ENCODE measurements at places on chromosomes 3 and 15. TPM values are rescaled to one million over a fixed set of nuclear protein-coding genes. Genes with fewer than 3 reads are reported as not detected.

GRCh38 chr3:71172189-71172588 is 411.3 kb downstream of the FOXP1 start:
- H3K27me3 ChIP-seq = no peaks in the 10 kb centered on the region
- DNase-seq = no peak
- no peaks in the 10 kb centered on the region for H3K36me3 ChIP-seq
- peaks cover 48% of the 10 kb centered on the region for H3K4me1 ChIP-seq

DNA sequence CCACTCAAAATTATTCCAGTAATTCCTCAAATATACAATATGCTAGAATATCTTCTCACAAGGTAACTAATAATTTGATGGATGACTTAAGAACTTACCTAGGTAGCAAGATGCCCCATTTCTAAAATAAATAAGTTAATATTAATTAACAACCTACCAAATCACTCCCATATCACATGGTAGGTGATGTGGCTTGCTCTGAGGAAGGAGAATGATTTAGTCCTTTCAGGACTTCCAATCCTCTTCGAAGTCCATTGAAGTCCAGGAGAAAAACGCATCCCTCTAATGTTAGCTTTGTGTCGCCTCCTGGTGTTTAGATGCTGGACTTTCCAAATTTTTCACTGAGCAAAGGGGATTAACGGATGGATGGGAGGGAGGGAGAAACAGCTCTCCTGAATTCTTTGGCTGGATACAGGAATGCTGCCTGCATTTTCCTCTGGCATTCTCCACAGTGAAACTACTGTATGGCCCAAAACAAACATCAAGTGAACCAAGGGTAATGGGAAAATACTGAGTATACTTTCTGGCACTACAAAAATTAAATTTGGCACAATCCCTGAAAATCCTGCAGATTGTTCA is 58.6 kb downstream of the PRICKLE2 start:
- H3K4me3 ChIP-seq = no peak overlapping the region
- no peak overlapping the region for H3K27ac ChIP-seq
- DNase-seq = peak; percentile 35
- H3K27me3 ChIP-seq = no peaks in the 10 kb centered on the region
- H3K36me3 ChIP-seq = no peaks in the 10 kb centered on the region

- no peak overlapping the region for H3K27ac ChIP-seq
- H3K27me3 ChIP-seq = peaks cover 9% of the 10 kb centered on the region
- H3K36me3 ChIP-seq = no peaks in the 10 kb centered on the region
- H3K4me3 ChIP-seq = no peak overlapping the region
- no peak for DNase-seq
Measured at GRCh38 chr3:140626856-140627255, 51.0 kb upstream of the TRIM42 start.

- H3K4me3 ChIP-seq = peak overlapping the region; percentile 88
- no peaks in the 10 kb centered on the region for H3K27me3 ChIP-seq
- no peaks in the 10 kb centered on the region for H3K36me3 ChIP-seq
- peak; percentile 75 for DNase-seq
- peaks cover 12% of the 10 kb centered on the region for H3K4me1 ChIP-seq
- H3K27ac ChIP-seq = peak overlapping the region; percentile 88
Measured at GRCh38 chr3:39106281-39106811, 1.1 kb downstream of the GORASP1 start.

DNA sequence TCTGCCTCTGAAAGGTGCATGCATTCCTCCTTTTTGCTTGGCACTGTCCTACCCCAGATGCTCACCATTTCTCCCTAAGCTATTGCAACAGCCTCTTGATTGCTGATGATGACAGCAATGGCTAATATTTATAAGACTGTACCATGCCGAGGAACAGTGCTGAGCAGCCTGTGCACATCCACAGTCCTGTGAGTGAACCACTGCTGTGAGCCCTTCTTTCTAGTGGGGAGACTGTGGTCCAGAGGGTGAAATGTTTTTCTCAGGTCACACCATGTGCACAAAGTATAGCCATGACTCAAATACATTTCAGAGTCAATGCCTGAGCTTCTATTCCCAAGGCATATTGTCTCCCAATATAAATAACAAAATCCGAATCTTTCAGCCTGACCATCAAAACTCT is 231.2 kb upstream of the LRTM1 start:
- H3K27me3 ChIP-seq = no peaks in the 10 kb centered on the region
- DNase-seq = no peak
- H3K27ac ChIP-seq = peak overlapping the region; percentile 98

DNA sequence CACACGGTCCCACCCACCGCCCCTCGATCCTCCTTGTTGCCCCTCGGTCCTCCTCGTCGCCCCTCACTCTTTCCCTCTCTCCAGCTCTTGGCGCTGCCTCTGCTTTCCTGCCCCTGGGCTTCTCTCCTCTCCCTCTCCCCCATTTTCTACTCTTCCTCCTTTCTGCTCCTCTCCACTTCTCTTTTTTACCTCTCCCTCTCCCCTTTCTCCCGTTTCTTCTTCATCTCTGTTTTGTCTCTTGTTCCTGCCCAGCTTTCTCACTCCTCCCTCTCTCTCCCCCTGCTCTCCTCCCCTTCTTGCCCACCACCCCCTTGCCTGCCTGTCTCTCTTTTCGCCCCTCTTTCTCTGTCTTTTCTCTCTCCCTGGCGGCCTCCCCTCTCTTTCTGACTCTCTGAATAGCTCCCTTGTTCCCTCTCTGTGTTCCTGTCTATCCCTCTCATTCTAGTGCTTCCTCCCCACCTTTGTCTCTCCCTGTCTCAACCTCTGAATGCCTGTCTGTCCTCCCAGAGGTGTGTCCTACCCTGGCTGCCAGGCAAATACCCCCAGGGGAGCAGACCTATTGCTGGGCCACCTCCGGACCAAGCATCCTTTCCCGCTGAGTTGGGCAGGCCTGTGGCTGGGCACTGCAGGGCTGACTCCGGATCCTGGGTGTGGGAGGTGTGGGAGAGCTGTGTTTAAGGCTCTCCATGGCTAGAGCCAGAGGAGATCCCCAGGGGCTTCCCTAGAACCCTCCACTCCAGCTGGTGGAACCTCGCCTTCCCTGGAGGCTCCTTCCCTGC is 41.0 kb downstream of the EPHB3 start:
- H3K36me3 ChIP-seq = no peaks in the 10 kb centered on the region
- H3K27me3 ChIP-seq = peaks cover 34% of the 10 kb centered on the region
- no peak for DNase-seq
- no peak overlapping the region for H3K27ac ChIP-seq

DNA sequence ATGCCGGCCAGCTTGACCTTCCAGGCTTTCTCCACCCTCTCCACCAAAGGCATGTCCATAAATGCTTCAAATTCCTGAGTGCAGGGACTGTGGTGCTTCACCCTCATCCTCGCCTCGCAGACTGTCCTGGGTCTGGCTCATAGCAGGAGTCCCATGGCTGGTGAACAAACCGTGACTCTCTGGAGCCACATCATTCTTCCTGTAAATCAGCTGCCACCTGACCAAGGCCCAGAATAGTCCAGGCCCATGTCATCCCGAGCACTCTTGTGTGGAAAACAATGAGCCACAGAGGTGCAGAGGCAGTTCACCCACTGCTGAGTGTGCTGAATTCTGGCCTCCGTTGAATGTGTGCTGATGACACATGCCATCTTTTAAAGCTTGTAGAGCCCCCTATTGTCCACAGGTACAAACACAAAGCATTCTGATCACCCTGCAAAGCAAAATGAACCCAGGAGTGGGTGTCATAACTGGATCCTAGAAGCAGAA is 68.6 kb downstream of the ABHD5 start:
- no peak overlapping the region for H3K4me3 ChIP-seq
- no peaks in the 10 kb centered on the region for H3K36me3 ChIP-seq
- no peaks in the 10 kb centered on the region for H3K27me3 ChIP-seq

DNA sequence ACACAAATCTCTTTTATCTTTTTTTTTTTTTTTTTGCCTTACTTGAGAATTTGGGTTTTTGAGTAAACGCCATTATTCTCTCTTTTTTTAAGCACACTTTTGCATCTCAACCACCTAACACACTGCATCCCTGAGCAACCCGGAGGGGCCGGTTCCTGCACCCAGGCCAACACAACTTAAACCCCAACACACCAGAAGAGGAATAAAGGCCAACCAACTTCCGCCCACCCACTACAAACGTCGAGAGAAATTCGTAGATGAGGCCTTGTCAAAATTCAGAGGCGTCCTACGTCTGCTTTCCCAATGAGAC is 389 bp upstream of the CCNB2 start:
- no peak for DNase-seq
- peak overlapping the region; percentile 72 for H3K27ac ChIP-seq
- no peaks in the 10 kb centered on the region for H3K27me3 ChIP-seq
- H3K36me3 ChIP-seq = no peaks in the 10 kb centered on the region
- H3K4me3 ChIP-seq = peak overlapping the region; percentile 80
- H3K4me1 ChIP-seq = peaks cover 12% of the 10 kb centered on the region

DNA sequence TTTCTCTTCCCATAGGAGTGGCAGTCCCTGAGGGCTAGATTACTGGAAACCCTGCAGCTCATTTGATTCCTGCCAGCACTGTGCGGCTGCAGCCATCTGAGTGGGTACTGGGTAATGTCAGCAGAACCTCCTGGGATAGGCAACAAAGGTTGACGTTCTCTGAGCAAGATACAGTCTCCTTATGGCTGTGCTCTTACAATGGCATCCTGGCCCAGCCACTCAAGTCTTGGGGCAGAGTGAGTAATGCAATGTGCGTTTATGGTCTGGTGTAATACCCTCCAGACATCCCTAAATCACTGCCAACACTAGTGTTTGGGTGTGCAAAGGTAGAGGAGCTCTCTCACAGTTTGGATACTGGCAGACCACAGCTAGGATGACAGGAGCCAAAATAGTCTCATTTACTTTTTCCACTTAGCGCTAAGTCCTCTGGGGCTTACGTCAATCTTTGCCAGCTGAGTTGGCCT is 775.8 kb downstream of the ZNF385D start:
- peak; percentile 57 for DNase-seq
- H3K4me1 ChIP-seq = peaks cover 8% of the 10 kb centered on the region
- no peak overlapping the region for H3K4me3 ChIP-seq
- no peaks in the 10 kb centered on the region for H3K27me3 ChIP-seq
- 0 out of 2 replicates have a peak overlapping the region, but pooled peaks have one; percentile 17 for H3K27ac ChIP-seq

- H3K27ac ChIP-seq = no peak overlapping the region
- H3K4me1 ChIP-seq = no peaks in the 10 kb centered on the region
- no peaks in the 10 kb centered on the region for H3K27me3 ChIP-seq
- H3K4me3 ChIP-seq = no peak overlapping the region
- DNase-seq = no peak
- no peaks in the 10 kb centered on the region for H3K36me3 ChIP-seq
Measured at GRCh38 chr3:152060701-152061100, 187.3 kb downstream of the SUCNR1 start.

Gene SHC4
- 0.99 TPM for polyA plus RNA-seq

Gene ATP13A5
- not detected for polyA plus RNA-seq

Gene PDZRN3
- polyA plus RNA-seq = 22.3 TPM

Gene HRH1
- 8.1 TPM for polyA plus RNA-seq

Gene SLC28A2
- not detected for polyA plus RNA-seq

Gene TEX9
- 3.5 TPM for polyA plus RNA-seq

Gene ALDH1A2
- polyA plus RNA-seq = 0.68 TPM

Measured in GM23248 (cell line).